ENCODE measurements at places on chromosomes 4 and X.

DNA sequence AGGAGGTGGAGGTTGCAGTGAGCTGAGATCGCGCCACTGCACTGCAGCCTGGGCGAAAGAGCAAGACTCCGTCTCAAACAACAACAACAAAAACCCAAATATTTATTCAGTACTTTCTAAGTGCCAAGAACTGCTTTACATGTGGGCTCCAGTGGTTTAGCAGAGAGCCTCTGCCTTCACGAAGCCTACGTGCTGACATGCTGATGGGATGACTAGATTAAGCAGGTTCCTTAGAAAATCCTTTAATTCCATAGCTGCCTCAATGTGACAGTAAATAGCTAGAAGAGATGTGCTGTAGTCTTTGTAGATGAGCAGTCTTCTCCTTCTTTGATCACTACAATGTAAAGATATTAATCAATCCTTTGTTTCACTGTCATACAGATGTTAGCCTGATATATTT lies 49.6 kb downstream of the TAPT1 start:
- DNase-seq, result no peak

- no peak for DNase-seq
Measured at GRCh38 chr4:57076646-57077045, 33.5 kb downstream of the IGFBP7 start.

DNA sequence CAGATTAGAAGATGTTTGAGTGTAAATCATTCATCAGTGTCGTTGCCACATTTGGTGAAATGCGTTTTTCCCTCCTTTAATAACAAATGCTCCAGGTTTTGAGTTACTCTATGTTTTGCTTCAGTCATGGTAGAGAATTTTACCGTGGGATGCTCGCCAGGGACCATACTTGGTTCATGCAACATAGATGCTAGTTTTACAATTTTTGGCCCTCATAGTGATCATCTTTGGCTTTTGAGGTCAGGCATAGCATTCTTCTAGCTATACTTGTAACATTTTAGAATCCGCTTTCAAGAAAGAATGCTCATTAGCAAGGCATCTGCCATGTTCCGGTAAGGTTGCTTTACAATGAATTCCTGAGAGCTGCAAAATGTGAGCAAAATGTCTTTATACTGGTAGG lies 147.2 kb downstream of the SPCS3 start:
- no peak for DNase-seq

DNA sequence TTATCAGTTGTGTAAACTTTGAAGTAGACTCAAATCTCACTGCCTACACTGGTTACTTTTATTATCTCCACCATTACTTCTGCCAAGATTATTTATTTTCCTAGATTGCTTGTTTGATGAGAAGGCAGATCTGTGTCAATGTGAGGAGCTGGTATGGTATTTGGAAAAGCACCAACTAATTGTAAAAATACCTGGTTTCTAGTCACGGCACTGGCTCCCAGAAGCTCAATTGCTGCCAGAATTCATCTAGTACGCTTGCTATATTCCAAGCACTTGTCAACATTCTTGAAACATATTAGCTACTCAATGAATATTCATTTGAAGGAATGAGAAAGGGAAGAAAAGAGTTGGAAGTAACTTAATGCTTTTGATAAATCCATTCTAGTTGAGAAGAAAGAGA lies 1376.8 kb upstream of the ADGRL3 start:
- no peak for DNase-seq

All from BE2C (cell line).